ENCODE measurements at places on chromosomes 4 and X.

DNA sequence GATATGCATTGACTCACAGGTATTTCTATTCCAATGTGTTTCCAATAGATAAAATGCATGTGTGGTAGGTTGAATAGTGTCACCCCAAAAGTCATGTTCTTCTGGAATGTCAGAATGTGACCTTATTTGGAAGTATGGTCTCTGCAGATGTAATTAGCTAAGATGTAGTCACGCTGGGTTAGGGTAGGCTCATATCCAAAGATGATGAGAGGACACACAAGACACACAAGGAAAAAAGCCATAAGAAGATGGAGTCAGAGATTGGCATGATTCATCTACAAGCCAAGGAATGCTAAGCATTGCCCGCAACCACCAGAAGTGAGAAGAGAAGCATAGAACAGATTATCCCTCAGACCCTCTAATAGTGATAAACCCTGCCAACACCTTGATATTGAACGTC lies 17.5 kb downstream of the ZNF330 start:
- no peaks in the 10 kb centered on the region for H3K4me1 ChIP-seq
- DNase-seq = no peak
- H3K4me3 ChIP-seq = no peak overlapping the region
- peaks cover 18% of the 10 kb centered on the region for H3K36me3 ChIP-seq
- H3K27me3 ChIP-seq = no peaks in the 10 kb centered on the region
- no peak overlapping the region for H3K27ac ChIP-seq

- H3K27me3 ChIP-seq = no peaks in the 10 kb centered on the region
- no peak overlapping the region for H3K27ac ChIP-seq
- H3K36me3 ChIP-seq = no peaks in the 10 kb centered on the region
- H3K4me1 ChIP-seq = no peaks in the 10 kb centered on the region
- H3K4me3 ChIP-seq = no peak overlapping the region
- no peak for DNase-seq
Measured at GRCh38 chr4:105296672-105297071, 150.0 kb downstream of the TET2 start.

GRCh38 chr4:7768736-7769135 lies 170.9 kb downstream of the AFAP1 start:
- H3K36me3 ChIP-seq = peaks cover 12% of the 10 kb centered on the region
- H3K4me1 ChIP-seq = no peaks in the 10 kb centered on the region
- DNase-seq = no peak
- no peak overlapping the region for H3K27ac ChIP-seq
- no peaks in the 10 kb centered on the region for H3K27me3 ChIP-seq
- H3K4me3 ChIP-seq = no peak overlapping the region

DNA sequence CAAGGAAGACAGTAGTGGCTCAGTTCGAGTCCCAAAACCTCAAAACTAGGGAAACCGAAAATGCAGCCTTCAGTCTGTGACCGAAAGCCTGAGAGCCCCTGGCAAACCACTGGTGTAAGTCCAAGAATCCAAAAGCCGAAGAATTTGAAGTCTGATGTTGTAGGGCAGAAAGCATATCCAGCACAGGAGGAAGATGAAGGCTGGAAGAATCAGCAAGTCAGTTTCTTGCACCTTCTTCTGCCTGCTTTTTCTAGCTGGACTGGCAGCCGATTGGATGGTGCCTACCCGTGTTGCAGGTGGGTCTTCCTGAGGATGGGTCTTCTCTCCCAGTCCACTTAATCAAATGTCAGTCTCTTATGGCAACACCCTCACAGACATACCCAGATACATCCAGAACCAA lies 95.0 kb downstream of the STK32B start:
- no peak overlapping the region for H3K27ac ChIP-seq
- H3K36me3 ChIP-seq = no peaks in the 10 kb centered on the region
- no peak for DNase-seq
- H3K4me1 ChIP-seq = no peaks in the 10 kb centered on the region
- H3K4me3 ChIP-seq = no peak overlapping the region

GRCh38 chr4:6727081-6727942 lies 11.3 kb downstream of the BLOC1S4 start:
- no peaks in the 10 kb centered on the region for H3K4me1 ChIP-seq
- H3K27me3 ChIP-seq = no peaks in the 10 kb centered on the region
- no peak overlapping the region for H3K4me3 ChIP-seq
- no peak for DNase-seq
- no peaks in the 10 kb centered on the region for H3K36me3 ChIP-seq
- no peak overlapping the region for H3K27ac ChIP-seq

DNA sequence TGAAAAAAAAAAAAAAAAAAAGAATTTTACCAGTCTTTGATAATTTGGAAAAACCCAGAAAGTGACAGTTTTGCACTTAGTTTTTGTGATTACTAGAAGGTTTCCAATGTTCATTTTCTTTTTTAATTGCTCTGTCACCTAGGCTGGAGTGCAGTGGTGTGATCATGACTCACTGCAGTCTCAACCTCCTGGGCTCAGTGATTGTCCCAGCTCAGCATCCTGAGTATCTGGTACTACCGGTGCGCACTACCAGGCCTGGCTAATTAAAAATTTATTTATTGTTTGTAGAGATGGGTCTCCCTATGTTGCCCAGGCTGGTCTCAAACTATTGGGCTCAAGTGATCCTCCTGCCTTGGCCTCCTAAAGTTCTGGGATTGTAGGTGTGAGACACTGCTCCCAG lies 3.3 kb downstream of the NUDT9 start:
- no peak for DNase-seq
- H3K36me3 ChIP-seq = no peaks in the 10 kb centered on the region
- no peak overlapping the region for H3K27ac ChIP-seq
- H3K4me1 ChIP-seq = peaks cover 10% of the 10 kb centered on the region
- H3K4me3 ChIP-seq = no peak overlapping the region

DNA sequence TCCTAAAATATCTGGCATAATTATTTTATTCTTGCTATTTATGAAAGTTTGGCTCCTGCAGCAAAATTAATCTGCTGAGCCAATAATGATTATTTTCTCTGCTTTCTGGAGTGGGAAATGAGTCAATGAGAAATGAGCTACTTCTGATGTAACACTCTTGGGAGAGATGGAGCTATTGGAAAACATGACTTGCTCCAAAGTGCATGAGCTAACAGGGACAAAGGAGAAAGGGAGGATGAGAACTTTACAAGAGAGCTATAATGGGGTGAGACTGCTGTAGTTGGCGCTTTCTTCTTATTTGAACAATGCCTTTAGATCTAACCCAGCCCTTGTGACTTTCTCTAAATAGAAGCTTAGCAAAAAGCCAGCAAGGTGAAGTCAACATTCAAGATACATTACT lies 615.1 kb downstream of the ANKRD50 start:
- H3K4me1 ChIP-seq = no peaks in the 10 kb centered on the region
- H3K27me3 ChIP-seq = no peaks in the 10 kb centered on the region
- H3K27ac ChIP-seq = no peak overlapping the region
- no peak for DNase-seq
- H3K36me3 ChIP-seq = no peaks in the 10 kb centered on the region

DNA sequence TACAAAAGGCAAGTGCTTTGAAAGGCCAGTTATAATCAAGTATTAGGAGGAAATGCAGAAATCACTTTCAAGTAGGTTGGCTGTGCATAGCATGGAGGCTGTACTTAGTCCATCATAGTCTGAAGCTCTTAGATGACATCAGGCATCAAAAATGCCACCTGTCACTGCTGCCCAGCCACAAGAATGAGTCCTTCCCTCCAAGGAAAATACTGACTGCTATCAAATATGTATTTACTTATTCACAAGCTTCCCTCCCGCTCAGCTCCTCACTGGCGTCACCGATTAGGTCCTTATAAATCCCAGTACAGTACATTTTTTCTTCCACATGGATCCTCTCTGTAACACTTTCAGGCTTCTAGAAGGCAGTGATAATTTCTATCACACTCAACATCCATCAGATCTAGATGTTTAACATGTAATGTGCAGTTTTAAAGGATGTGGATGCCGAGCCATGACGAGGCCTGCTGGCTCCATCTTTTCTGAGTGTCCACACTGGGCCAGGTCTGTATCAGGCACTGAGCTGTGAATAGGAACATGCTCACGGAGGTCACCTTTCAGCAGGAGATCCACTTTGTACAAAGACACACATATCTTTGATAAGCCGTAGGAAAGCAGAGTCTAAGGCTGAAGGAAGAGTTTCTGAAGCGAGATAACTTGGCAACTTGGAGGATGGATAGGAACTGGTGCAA lies 121.9 kb downstream of the PALLD start:
- no peaks in the 10 kb centered on the region for H3K36me3 ChIP-seq
- peak overlapping the region; percentile 80 for H3K27ac ChIP-seq
- H3K4me1 ChIP-seq = peaks cover 27% of the 10 kb centered on the region
- DNase-seq = no peak
- no peaks in the 10 kb centered on the region for H3K27me3 ChIP-seq

DNA sequence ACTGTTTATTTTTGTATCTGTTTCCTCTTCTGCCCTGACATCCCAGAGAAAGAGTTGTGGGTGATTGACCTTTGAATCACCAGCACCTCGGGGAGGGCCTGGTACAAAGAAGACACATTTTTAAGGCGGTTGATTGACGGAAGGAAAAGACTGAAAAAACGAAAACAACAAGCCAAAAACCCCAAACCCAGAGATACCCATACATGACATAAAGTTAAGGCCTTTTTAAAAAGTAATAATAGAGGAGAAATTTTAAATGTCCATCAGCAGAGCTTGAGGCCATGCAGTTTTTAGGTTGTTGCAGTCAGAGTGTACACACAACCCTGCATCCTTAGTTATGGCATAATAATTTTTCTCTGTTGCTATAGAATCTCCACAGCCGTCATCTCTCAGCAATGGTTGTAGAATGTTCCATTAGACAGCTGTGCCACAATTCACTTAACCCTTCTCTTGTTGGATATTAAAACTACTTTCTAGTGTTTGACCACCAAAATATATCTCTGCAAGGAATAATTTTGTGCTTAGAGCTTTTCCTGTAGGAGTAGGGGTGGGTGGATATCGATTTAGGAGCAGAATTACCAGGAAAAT lies 110.2 kb downstream of the GNL3L start:
- H3K27me3 ChIP-seq = no peaks in the 10 kb centered on the region
- H3K4me3 ChIP-seq = peak overlapping the region; percentile 13
- no peaks in the 10 kb centered on the region for H3K4me1 ChIP-seq
- no peak for DNase-seq
- H3K27ac ChIP-seq = peak overlapping the region; percentile 93
- H3K36me3 ChIP-seq = no peaks in the 10 kb centered on the region

DNA sequence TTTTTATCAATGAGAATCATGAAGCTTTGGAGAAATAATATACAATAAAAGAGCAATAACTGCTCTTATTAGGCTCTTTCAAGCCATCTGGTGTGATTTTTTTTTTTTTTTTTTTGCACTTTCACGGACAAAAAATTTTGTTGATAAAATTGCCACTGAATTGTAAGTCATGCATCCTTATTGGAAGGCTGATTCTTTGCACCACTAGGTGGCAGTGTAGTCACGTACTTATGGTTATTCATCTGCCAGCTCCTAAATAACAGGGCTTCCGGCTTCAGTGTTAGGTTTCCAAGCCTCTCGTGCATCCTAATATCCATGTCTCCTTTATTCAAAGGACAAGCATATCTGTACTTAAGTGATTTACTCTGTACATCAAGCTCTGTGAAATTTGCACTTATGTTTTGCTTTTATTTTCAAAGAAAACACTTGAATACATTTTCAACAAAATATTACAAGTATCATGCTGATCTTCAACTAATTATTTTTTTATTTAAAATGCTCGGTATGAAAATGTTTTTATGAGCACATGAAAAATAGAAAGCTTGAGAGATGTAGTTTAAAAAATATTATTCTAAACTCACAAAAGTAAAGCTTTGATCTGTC lies 1578.3 kb upstream of the TENM3 start:
- no peaks in the 10 kb centered on the region for H3K27me3 ChIP-seq
- no peak overlapping the region for H3K27ac ChIP-seq
- no peaks in the 10 kb centered on the region for H3K4me1 ChIP-seq

GRCh38 chr4:54097152-54097551 lies 2.8 kb upstream of the GSX2 start:
- no peak overlapping the region for H3K4me3 ChIP-seq
- H3K27me3 ChIP-seq = peaks cover 100% of the 10 kb centered on the region
- H3K27ac ChIP-seq = no peak overlapping the region

- no peaks in the 10 kb centered on the region for H3K36me3 ChIP-seq
- no peaks in the 10 kb centered on the region for H3K4me1 ChIP-seq
- no peak overlapping the region for H3K27ac ChIP-seq
- no peaks in the 10 kb centered on the region for H3K27me3 ChIP-seq
Measured at GRCh38 chrX:29640106-29640505, 575.3 kb upstream of the MAGEB2 start.

DNA sequence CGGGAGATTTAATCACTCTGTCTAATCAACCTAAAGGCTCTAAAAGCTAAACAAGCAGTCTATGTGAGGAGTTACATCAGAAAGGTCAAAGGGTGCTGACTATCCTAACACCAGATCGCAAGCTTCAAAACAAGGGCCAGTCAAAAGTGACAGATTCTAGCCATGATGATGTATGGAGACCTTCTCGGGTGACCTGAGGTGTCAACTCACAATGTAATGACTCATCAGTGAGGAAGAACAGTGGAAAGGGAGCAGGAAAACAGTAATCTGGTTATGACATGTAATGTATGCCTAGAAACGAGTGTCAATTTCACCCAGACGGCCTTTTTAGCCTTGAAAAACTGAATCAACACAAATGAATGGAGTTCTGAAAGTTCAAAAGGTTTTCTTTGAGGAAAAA lies 375.3 kb downstream of the IDS start:
- H3K4me1 ChIP-seq = no peaks in the 10 kb centered on the region
- H3K4me3 ChIP-seq = no peak overlapping the region
- H3K27ac ChIP-seq = no peak overlapping the region

DNA sequence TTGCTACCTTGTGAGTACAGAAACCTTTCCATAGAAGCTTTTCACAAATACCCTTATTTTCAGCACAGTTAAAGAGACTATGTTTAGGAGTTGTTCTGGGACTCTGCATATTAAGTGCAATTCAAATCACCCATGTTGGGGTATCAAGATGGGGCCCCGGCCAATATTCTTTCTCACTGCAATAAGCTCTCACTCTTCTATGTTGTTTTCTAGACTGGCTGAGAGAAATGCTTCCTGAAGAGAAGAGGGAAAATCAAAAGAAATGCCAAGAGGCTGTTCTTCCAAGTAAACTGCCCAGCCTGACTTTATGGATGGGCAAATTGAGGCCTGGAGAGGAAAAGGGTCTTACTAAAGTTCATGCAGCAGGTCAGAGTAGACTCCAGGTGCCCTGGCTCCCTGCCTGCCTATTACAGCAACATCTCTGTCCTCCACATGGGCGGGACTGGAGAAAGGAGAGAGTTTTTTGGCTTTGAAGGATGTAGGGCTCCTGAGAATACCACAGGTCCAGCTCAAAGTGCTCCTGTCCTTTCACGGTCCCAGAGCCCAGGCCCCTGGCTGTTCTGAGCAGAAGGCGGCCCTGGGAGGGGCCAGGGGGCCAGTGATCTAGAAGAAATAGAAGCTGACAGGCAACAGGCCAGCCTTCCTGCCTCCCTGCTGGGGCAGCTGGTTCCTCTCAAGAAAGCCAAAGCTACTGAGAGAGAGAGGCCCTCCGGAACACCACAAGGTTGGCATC lies 745 bp upstream of the IQSEC2 start:
- H3K27me3 ChIP-seq = no peaks in the 10 kb centered on the region
- H3K36me3 ChIP-seq = no peaks in the 10 kb centered on the region
- DNase-seq = no peak
- no peak overlapping the region for H3K4me3 ChIP-seq
